ENCODE measurements at places on chromosomes 6 and 20.

DNA sequence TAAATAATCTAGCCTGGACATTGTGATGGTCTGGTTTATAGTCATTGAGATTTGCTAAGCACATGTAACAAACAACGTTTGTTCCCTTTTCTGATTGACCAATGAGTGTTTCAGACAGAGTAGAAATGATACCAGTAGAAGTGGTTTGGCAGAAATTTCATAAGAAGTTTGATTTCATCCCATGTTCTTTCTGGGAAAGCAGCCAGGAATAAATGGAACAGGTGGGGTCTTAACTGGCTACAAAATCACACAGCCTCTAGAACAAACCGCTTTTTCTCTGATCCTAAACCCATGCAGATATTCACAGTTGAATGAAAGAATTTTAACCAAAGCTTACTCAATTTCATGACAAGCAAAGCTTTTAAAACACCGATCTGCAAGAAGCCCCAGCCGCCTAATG is 227.5 kb downstream of the UST start:
- DNase-seq = no peak

DNA sequence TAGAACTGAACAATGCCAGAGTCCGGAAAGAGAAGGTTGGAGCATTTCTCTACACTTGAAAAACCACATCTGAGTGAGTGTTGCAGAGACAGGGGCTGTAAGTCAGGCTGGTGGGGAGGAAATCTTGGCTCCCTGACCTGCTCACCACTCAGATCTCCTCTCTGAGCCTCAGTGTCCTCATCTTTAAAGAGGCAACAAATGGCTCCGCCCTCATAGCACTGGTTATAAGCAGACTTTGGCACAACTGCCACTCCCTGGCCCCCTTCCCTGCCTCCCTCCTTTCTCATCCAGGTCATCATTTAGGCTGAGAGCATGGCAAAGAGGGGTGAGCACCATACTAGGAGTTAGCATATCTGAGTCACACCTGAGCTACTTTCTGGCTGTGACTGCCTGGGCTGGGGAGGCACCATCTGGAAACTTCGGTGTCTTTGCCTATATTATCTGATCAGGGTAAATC is 10.6 kb downstream of the SIRPG start:
- no peak for DNase-seq

DNA sequence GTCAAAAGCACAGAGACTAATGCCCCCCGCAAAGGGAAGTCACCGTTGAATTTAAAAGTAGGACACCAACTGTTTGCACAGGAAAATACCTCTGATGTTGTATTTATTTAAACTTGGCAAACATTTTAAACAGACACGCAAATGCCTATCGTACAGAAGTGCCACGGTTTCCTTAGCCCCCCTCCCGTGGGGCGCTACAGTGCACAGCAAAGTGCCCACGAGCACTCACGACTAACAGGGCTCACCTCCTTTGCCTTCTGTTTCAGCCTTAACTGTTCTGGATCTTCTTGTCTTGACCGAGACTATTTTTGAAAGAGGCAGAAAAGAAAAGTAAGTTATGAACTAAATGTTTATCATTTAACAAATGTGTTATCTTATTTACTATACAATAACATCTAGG is 67.8 kb downstream of the TAF4 start:
- no peak for DNase-seq

- no peak for DNase-seq
Observed at GRCh38 chr6:54217018-54217417, 91.2 kb upstream of the TINAG start.

GRCh38 chr6:47529734-47530133 is 52.1 kb downstream of the CD2AP start:
- DNase-seq = no peak

GRCh38 chr20:12963416-12963815 is 45.4 kb upstream of the SPTLC3 start:
- no peak for DNase-seq

GRCh38 chr6:25930532-25931410 is at the start of gene SLC17A2:
TSS of gene SLC17A2 (minus strand) at chr6:25930691. CDS start at chr6:25925796, 4,895 bp downstream.
- DNase-seq = no peak

GRCh38 chr6:167267921-167268401 is 23.2 kb upstream of the UNC93A start:
- no peak for DNase-seq

- DNase-seq = no peak
Observed at GRCh38 chr6:144993870-144994269, 708.7 kb downstream of the UTRN start.

All from stromal cell of bone marrow (primary cell).